ENCODE measurements at places on chromosomes 16 and 17.

GRCh38 chr17:39625198-39625785, 1.5 kb upstream of the PPP1R1B start:
- DNase-seq, result no peak

GRCh38 chr17:76528528-76529223, 8.8 kb downstream of the CYGB start:
- DNase-seq, result no peak

DNA sequence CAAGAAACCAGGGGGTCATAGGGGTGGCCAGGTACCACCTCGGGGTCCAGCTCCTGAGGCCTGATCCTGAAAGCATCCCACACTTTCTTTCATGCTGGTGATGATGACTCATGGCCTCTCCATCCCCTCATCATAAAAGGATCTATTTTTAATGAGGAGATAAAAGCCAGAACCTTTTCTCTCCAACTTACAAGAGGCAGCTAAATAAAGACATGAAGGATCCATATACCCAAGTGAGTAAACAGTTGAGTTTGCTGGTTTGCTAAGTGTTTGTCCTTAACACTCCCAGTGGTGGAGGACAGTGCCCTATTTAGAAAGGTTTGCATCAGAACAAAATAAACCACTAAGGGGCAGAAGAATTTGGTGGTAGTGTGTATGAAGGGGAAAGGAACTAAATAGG, 383.8 kb downstream of the GRIN2A start:
- DNase-seq, result no peak

DNA sequence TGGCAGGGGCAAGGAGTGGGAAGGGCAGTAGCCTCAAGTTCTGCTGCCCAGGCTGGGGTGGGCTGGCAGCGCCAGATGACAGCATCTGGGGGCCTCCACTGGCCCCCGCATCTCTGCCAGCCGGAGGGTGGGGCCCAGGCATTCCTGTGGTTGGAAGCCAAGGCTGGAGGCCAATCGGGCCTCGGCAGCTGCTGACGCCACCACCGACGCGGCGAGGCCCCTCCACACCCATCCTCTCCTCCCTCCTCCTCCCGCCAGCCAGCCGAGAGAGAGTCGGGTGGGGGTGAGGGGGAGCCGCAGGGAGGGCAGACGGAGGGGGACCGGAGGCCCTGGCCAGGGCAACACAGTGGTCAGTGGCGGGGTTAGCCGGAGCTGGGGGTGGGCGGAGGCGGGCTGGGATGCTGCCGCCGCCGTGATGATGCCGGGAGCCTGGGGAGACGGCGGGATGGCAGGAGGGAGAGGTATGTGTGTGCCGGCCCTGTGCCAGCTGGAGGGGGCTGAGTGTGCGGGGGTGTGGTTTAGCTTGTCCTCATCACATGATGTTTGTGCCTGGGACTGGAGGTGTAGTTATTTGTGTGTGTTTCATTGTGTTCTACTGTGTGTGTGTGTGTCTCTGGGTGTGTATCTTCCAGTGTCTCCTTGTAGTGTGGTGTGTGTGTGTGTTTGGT, 36.6 kb downstream of the ARHGAP23 start:
- DNase-seq, result no peak

DNA sequence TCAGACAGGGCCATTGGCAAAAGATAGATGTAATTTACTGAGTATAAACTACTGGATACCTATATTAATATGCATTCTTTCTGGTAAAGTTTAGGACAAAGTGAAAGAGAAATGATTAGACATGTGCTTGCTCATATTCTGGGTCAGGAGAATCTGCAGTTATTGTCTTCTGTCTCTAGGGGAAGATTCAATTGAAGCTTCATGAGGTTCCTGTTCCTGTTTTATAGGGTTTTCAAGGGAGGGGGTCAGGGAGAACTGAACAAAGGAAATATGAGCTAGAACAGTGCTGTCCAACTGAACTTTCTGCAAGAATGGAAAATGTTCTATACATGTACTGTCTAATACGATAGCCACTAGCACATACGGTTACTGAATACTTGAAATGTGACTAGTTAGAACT, 59.3 kb upstream of the CORO6 start:
- DNase-seq, result no peak

DNA sequence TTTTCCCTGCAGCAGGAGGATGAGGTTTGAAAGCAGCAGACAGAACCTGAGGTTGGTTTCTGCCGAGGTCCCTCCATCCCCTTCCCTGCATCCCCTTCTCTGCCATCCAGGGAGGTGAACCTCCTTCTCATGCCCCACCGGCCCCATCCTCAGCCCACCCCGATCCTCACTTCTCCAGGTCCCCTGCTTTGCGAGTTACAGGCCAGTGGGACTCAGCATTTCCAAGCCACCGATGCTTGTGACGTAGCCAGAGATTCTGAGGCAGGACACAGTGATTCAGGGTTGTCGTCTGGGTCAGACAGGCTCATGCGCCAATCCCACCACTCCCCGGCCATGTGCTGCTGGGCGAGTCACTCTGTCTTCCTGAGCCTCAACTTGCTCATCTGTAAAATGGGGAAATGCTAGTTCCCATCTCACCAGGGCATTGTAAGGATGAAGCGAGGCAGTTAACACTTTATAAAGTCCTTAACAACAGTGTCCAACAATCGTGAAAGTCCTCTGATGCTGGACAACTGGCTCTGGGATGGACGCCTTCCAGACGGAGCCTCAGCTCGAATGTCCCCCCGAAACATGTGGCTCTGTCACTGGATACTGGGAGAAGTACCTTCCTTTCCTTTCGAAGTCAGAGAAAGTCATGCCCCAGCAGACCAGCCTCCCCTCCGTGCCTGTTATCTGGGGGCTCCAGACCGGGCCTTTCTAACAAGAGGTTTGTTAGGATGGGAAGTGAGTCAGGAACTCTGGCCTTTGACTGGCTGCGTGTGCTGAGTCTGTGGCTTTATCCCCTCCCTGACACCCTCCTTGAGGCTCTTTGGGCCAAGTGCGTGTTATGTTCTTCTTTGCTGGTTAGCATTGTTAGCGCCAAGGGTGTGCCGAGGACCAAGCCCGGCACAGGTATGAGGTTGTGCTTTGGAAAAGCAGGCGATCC, 21.9 kb downstream of the SEC14L5 start:
- no peak for DNase-seq

GRCh38 chr17:64306850-64307463, 43.9 kb upstream of the TEX2 start:
- DNase-seq, result no peak

DNA sequence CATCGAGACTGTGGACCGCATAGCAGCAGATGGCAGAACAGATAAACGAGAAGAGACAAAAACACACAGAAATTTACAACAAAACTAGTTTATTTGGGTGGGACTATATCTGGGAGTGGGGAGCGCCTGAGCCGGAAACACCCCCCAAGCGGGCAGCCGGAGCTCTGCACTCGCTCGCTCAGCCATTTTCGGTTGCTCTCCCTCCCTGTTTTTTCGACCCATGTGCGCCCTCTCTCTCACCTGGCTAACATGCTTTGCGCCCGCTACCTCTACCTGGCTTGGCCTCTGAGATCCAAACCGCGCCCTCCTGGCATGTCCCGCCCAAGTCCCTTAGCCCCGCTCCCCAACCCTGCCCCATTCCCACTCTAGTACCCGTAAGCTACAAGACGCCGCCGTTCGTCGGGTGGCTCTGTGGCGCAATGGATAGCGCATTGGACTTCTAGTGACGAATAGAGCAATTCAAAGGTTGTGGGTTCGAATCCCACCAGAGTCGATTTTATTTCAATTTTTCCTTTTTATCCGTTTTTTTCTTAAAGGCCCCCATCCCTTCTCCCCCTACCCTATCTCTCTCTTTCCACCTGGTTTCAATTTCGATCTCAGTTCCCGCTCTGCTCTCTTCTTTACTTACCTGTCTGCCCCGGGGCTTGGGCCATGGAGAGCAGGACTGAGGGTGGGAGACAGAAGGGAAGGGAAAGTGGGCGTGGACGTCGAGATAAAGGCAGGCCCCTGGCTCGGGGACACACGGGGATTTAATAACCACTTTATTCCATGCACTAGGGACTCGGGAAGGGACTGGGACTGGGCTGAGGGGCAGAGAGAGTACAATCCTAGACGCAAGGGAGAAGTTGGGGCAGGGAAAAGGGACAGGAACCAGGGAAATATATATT, 2.4 kb upstream of the ALOXE3 start:
- no peak for DNase-seq

GRCh38 chr17:2814049-2814448, 17.8 kb downstream of the RAP1GAP2 start:
- DNase-seq, result no peak

GRCh38 chr17:66790501-66791061, 44.3 kb upstream of the CACNG5 start:
- DNase-seq, result no peak

GRCh38 chr17:56897646-56898424, 16.0 kb downstream of the TRIM25 start:
- DNase-seq, result no peak

- DNase-seq, result no peak
Measured at GRCh38 chr16:4140652-4141051, 24.4 kb upstream of the ADCY9 start.

DNA sequence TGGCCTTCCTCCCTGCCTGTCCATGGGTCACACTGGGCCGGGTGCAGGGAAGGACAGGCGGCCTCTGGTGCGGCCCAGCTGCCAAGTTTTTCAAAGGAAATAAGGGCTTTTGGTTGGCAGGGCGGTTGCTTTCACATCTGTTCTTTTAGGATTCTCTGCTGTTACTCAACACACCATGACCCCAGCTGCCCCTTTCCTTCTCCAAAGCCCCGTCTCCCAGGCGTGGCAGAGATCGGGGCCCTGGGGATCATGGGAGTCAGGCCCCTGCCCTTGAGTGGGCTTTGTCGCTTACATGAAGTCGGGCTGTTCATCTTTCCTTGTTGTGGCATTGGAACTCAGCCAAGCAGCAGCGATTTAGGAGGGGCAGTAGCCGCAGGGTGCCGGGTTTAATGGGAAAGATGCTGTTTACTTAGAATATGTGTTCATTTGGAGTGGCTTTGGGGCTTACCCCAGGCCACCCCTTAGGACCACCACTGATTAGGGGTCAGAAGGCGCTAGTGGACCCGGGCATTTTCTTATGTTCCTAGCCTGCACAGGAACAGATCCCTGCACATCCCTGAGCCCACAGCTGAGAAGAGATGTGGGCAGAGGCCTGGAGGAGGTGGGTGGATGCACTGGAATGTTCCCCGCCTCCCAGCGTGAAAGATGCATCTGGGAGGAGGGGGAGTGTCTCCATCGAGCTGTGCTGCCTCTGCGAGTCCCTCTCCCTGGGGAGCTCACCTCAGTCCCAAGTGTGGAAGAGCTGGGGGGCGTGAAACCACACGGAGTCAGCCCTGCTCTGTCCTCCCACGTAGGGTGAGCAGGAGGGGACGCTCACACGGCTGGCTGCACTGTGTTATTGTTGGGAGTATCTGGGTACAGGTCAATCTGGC, 6.8 kb upstream of the ADCY7 start:
- no peak for DNase-seq

DNA sequence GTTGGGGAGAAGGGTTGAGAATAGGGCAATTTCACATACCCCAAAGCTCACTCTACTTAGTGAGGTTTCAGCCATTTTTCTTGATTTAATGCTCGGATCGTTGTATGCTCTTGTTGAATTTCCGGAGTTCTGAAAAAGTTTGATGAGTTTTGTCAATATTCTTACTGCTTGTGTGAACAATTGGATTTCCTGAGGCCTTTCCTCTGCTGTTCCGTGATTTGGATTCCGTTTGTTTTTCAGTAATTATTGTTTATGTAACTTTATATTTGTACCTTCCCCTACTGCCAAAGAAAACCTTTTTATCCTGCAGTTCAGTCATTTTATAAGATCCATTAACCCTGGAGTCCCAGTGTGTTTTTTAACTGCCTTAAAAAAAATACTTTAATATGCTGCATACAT, 62.9 kb downstream of the PHKB start:
- DNase-seq, result no peak

GRCh38 chr17:43212641-43213490, 1.2 kb downstream of the TMEM106A start:
- no peak for DNase-seq

DNA sequence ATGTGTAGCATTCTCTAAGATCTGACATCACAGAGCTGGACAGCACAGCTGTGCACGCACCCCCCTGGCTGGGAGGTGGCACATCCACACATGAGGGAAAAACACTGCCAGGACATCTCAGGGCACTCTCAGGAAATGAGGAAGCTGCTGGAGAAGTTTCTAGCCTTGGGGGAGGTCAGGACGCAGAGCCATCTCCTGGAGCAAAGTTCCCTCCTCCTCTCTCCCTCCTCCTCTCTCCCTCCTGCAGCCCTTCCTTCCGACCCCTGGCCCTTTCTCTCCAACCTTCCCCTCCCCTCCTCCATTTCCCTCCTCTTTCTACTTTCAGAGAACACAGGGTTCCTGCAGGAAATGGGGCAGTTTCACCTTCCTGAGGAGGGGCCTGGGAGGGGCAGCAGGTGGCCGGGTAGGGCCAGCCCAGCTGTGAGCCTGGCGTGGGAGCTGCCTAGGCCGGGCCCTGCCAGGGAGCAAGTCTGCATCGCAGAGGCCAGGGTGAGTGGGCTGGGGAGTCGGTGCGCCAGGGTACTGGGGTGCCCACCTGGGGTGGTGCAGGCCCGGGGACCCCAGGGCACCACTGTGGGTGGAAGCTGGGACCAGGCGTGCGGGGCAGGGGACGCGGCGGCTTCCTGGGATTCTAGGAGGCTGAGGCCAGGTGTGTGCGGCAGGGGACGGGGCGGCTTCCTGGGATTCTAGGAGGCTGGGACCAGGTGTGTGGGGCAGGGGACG, at the start of gene DPEP1:
Gene DPEP1 (plus strand): TSS at position 412 of the 723 bp plus-strand sequence. CDS start 16,769 bp downstream, outside the sequence.
- DNase-seq, result no peak

DNA sequence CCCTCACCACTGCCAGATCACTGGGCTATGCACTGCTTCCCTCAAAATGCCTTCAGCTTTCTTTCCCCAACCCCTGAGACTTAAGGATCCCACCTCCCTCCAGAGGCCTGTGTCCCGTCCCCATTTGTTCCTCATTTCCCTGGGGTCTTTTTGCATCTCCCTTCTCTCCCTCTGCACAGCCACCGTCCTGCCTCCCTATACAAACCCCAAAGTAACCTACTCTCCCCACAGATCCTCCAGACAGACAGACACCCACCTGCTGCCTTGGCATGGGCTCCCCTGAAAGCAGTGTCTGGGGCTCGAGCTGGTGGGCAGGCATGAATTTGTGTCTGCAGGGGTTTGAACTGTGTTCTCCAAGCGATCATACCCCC, 69.4 kb upstream of the TNRC6C start:
- no peak for DNase-seq

DNA sequence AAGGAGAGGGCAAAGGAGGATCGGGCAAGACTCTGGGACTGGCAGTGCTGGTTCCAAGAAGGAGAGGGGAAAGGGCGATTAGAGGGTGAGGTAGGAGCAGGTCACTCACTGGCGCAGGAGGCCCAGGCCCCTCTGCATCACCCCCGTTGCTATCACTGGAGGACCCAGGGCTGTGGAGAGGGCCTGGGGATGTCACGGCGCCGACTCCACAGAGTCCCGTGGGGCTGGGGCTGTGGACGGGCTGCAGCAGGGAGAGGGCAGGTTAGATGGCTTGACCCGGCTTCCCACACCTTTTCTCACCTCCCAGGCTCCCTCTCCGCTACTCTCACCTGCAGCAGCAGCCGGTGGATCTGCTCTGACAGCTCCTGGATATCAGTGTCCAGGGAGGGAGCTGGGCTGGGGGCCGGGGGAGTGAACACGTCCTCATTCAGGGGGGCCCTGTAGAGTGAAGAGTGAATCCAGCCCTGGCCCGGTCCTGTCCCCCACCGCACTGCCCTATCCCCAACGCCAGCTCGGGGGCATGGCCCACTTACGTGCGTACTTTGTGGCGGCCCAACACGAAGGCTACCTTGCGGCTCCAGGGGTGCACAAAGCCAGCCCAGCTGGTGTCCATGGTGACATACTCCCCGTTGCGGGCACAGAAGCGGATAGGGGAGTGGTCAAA, 4.9 kb downstream of the PER1 start:
- no peak for DNase-seq

- no peak for DNase-seq
Measured at GRCh38 chr17:2777242-2777867, 18.9 kb upstream of the RAP1GAP2 start.

Data from NCI-H1048 (cell line).